ENCODE measurements at places on chromosomes 3 and 15.

- DNase-seq, result no peak
Measured at GRCh38 chr15:67082007-67082536, 16.7 kb downstream of the SMAD3 start.

DNA sequence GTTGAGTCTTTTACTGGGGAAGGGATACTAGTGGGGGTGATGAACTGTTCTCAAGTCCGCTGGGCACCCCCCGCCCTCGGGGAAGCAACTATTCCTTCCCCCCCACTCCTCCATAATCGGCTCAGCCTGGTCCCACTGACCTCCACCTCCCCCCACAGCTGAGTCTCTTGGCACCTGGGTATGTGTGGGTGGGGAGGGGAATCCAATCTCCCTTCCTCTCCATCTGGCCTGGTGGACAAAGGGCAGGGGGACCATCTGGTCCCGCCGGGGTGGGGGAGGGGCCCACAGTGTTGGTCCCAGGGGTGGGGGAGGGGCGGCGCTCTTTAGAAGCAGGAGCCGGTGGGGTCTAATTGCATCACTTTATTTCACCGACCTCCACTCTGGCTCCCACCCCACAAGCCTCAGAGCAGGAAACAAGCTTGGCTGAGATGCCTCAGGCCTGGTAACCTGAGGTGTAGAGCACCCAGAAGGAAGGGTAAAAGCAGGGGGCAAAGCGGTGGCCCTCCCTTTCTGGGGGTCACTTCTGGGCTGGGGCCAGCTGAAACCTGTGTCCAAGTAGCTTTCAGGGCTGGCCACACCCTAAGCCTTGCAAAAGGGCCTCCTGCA, 1.0 kb upstream of the PCBP4 start:
- no peak for DNase-seq

GRCh38 chr3:139636511-139636910, 41.3 kb downstream of the NMNAT3 start:
- no peak for DNase-seq

DNA sequence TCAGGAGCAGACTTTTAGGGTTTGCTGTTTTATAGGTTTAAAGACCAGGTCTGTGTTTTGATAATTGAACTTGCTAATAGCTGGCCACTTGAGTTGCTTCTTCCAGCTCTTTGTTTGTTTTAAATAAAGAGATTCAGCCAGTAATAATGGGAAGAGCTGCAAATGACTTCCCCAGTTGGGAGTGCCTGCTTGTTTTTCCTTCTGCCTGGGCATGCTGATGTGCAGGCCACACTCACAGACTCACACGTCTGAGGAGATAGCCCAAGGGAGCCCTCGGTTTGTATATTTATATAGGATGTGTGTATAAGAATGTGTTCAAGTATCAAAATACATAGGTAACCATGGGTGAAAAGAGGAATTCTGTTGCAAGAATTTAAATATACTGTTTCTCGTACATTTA, 78.2 kb upstream of the BOC start:
- no peak for DNase-seq

GRCh38 chr3:10599444-10599843, 94.1 kb upstream of the ATP2B2 start:
- no peak for DNase-seq

- DNase-seq, result no peak
Measured at GRCh38 chr3:55531321-55531720, 44.2 kb upstream of the WNT5A start.

- no peak for DNase-seq
Measured at GRCh38 chr3:131526801-131527347, 24.1 kb upstream of the MRPL3 start.

- DNase-seq, result no peak
Measured at GRCh38 chr3:11634974-11635612, 8.6 kb downstream of the VGLL4 start.

DNA sequence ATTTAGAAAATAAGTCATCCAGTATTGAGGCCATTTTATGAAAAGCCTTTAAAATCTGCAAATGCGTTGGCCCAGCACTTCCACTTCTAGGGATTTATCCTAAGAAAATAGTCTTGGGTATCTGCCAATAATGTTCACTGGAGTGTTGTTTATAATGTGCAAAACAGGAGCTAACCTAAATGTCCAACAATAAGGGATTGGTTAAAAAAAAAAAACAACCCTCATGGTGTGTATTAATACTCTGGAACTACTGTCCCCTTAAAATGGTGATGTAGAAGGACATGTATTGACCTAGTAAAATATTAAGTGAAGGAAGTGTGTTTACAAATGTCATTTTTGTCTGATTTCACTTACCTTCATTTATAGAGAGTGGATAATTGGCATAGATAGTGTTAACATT, 58.0 kb downstream of the IGF1R start:
- DNase-seq, result no peak

DNA sequence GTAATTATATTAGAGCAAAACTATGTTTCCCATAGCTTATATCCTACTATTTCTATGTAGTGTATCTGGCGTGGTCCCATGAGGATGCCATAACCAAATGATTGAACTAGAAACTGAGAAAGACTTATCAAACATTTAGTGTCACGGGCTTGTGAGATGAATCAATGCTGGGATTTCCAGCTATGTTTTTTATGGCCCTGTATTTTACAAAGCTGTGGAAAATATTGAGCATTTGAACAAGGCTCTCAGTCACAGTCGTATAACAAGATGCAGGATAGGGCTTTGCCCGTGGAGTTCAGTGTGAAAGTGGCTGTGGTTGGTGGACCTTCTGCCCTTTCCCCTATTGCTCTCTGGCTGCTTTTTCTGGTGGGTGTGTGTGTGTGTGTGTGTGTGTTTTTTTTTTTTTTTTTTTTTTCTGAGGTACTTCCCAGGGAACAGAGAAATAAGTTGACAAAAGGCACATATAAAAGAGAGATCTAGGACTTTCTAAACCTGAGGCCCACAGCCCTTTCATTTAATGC, 60.7 kb downstream of the CACNA1D start:
- no peak for DNase-seq

- DNase-seq, result no peak
Measured at GRCh38 chr3:173410849-173411248, 13.3 kb downstream of the NLGN1 start.

DNA sequence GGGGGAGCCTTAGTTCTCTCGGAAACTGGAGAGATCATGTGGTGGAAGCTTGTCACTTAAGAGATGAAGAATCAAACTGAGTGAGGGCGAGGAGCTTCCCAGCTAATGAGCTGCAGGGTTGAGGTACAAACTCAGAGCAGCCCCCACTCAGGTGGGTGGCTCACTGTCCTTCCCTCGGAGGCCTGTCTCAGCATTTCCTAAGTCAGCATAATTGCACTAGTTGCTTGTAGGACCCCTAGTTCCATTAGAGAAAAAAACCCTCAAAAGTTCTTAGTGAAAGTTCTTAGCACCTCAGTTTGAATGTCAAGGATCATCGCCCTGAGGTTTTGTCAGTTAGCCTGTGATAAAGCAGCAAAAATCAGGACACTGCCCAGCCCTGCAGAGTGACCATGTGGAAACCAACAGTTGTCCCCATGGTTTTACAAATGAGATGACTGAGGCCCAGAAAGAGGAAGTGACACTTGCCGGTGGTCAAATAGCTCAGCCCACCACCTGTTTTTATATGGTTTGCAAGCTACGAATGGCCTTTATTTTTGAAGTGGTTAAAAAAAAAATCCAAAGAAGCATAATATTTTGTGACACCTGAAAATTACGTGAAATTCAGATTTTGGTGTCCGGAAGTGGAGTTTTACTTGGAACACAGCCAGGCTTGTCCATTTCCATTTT, 11.9 kb downstream of the SMAD6 start:
- no peak for DNase-seq

GRCh38 chr3:183796372-183796771, 29.0 kb downstream of the MAP6D1 start:
- no peak for DNase-seq

- no peak for DNase-seq
Measured at GRCh38 chr15:26580943-26581342, 191.9 kb downstream of the GABRB3 start.

DNA sequence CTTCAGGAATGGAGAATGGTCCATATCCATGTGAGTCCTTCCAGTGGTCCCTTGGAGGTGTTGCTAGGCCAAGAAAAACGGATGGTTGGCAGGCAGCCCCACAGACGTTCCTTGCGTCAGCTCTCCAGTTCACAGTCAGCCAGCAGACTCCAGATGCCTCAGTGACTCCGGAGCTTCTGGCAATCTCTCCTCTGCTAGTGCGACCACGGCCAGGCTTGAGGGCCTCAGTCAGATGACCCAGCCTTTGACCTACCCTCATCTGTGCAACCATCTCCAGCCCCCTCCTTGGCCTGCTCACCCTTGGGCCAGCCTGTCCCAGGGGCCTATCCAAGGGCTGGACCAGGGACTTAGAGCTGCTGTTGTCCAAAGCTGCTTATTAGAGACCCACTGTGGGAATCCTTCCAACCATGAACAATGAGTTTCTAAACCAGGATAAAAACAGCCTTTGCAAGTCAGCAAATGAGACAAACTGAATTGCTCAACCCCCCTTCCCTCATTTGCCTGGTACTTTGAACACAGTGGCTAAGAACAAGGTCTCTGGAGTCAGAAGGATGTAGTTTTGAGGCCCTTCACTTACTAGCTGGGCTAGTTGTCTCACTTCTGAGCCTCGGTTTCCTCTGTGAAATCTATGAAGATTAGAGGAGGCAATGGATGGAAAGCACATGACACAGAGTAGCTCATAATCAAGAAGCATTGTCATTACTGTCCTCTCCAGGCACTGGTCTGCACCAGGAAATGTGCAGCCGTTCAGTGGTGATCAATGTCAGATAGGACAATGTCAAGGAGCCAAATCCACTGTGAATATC, 44.8 kb downstream of the ANP32A start:
- DNase-seq, result no peak

DNA sequence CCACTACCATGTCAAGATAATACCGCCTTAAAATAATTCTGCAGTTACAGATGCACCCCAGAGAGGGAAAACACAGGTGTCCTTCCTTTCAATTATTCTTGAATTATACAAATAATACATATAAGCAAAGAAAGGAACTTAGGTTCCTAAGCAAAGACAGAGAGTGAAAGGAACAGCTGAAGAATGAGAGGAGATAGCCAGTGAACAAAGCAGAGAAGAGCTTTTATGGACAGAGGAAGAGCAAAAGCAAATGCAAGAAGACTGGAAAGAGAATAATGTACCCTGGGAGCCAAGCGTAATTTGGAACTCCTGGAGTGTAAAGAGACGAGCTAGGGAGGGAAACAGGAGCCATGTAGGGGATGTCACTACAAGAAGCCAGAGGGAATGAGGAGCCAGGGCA, 21.7 kb downstream of the GPR176 start:
- DNase-seq, result no peak

DNA sequence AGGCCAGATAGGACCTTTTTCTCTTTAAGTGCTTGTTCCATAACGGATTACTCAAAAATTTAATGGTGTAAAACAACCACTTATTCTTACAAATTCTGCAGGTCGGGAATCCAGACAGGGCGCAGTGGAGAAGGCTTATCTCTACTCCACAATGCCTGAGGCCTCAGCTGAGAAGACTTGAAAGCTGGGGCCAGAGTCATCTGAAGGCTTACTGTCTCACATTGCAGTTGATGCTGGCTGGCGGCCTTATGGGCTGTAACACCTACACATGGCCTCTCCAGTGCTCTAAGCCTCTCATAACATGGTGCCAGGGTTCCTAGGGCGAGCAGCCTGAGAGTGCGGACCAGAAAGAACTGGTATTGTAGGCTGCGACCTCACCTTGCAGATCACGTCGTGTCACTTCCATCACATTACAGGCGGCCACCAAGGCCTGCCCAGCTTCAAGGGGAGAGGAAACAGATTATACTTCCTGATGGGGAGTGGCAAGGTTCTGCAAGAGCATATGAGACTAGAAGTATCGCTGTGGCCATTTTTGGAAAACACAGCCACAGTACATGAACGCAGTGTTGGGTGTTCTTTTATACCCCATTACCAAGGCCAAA, 32.4 kb downstream of the CMTM7 start:
- DNase-seq, result no peak

DNA sequence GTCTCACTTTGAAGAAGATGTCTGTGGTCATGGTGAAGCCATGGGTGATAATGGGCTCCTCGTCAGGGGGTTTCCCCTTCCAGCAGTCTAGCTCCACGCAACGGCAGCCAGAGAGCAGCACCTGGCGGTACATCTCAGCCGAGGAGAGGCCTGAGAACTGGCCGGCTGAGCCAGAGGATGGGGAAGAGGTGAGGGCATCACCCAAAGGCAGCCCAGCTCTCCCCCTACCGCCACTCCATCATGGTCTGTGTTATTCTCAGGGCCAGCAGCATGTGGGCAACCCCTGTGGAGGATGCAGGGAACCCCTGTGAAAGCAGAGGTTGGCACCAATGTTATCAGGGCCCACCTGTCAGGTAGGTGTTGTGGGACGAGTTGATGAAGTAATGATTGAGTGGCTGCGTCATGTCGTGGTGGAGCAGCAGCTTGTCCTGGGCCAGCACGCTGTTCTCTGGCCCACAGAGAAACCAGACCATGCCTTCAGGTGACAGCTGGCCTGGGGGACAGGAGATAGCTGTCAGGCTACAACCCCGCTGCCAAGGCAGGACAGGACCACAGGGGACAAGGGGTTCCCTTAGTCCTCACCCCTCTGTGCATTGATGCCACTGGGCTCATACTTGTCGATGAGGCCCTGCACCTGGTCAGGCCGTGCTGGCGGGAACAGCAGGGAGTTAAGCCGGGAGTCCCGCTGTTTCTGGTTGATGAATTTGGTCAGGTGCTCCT, 9.4 kb downstream of the PLCB2 start:
- DNase-seq, result no peak

DNA sequence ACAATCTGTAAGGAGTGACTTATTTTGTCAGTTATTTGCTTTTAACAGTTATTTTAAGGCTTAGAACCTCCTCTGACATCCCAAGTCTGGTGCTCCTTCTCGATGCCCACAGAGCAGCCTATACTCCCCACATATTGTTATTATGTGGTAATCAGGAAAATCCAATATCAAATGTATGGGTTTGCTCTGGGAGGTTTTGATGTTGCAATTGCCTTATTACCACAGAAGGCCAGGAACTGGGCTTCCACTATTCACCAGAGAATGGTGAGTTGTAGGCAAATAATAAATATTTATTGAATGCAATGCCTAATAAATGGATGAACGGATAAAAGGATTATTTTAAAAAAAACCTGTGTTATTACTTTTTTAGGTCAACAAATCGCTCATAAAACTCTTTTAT, 12.2 kb downstream of the NEK10 start:
- no peak for DNase-seq

- DNase-seq, result no peak
Measured at GRCh38 chr3:38782148-38782547, 33.9 kb downstream of the SCN10A start.

All from HS-27A (cell line).